Smooth muscle cell of the umbilical artery (primary cell): ENCODE measurements at places on chromosomes 7 and 10. TPM values are rescaled to one million over a fixed set of nuclear protein-coding genes. Genes with fewer than 3 reads are reported as not detected.

CRPPA gene
- 1.7 and 2.7 TPM in 2 replicates for total RNA-seq

PRSS37 gene
- not detected in 2 replicates for total RNA-seq

SLC26A4 gene
- total RNA-seq, result 0.30 and 0.46 TPM in 2 replicates

OR2A12 gene
- not detected in 2 replicates for total RNA-seq

ATP5MK gene
- 115 and 210 TPM in 2 replicates for total RNA-seq

FGL2 gene
- 0.09 and 0.30 TPM in 2 replicates for total RNA-seq

PRR15 gene
- under 0.01 and 1.2 TPM in 2 replicates for total RNA-seq

AMPH gene
- total RNA-seq, result 1.4 and 2.4 TPM in 2 replicates

HMX2 gene
- not detected in 2 replicates for total RNA-seq

H2BK1 gene
- not detected in 2 replicates for total RNA-seq

SUGCT gene
- 16.0 and 17.4 TPM in 2 replicates for total RNA-seq

PDZD7 gene
- 1.2 and 1.5 TPM in 2 replicates for total RNA-seq

ADAM12 gene
- 360 and 389 TPM in 2 replicates for total RNA-seq

SFR1 gene
- total RNA-seq, result 7.4 and 18.7 TPM in 2 replicates

SH3PXD2A gene
- total RNA-seq, result 77.4 and 113 TPM in 2 replicates

TMEM196 gene
- total RNA-seq, result not detected in 2 replicates

CHST15 gene
- total RNA-seq, result 0.30 and 0.46 TPM in 2 replicates

SEPTIN14 gene
- not detected in 2 replicates for total RNA-seq

VPS37D gene
- total RNA-seq, result 3.0 and 5.9 TPM in 2 replicates

BAMBI gene
- 9.8 and 128 TPM in 2 replicates for total RNA-seq

LIPJ gene
- total RNA-seq, result not detected in 2 replicates

TAF3 gene
- 1.8 and 2.8 TPM in 2 replicates for total RNA-seq

GDF2 gene
- not detected in 2 replicates for total RNA-seq

PLXNA4 gene
- total RNA-seq, result 2.4 and 6.5 TPM in 2 replicates

PROSER2 gene
- total RNA-seq, result 0.92 and 1.8 TPM in 2 replicates

OR6B1 gene
- not detected in 2 replicates for total RNA-seq

PILRB gene
- 10.4 and 13.5 TPM in 2 replicates for total RNA-seq

PTPRN2 gene
- total RNA-seq, result under 0.01 and 0.05 TPM in 2 replicates

FBXL13 gene
- total RNA-seq, result 2.1 and 2.3 TPM in 2 replicates

SORCS1 gene
- under 0.01 TPM in 1 of 2 replicates, not detected in the other for total RNA-seq

TMEM213 gene
- total RNA-seq, result not detected in 2 replicates

LMTK2 gene
- total RNA-seq, result 8.3 and 14.4 TPM in 2 replicates

ZNF800 gene
- 12.5 and 19.2 TPM in 2 replicates for total RNA-seq

CDC14C gene
- not detected in 2 replicates for total RNA-seq

FRAT1 gene
- 0.09 and 0.59 TPM in 2 replicates for total RNA-seq

RASA4B gene
- 0.59 and 2.5 TPM in 2 replicates for total RNA-seq

RP9 gene
- 6.5 and 7.7 TPM in 2 replicates for total RNA-seq

AGK gene
- total RNA-seq, result 23.8 and 35.0 TPM in 2 replicates

TAS2R41 gene
- total RNA-seq, result 0.14 TPM in 1 of 2 replicates, not detected in the other

MALRD1 gene
- total RNA-seq, result under 0.01 and 0.14 TPM in 2 replicates

GNAI1 gene
- 32.8 and 78.1 TPM in 2 replicates for total RNA-seq

ABCB4 gene
- 0.14 and 0.30 TPM in 2 replicates for total RNA-seq

PCLO gene
- total RNA-seq, result 0.59 and 3.0 TPM in 2 replicates

NME8 gene
- total RNA-seq, result not detected in 2 replicates

BTBD16 gene
- total RNA-seq, result not detected in 2 replicates

CCDC136 gene
- 10.7 and 11.4 TPM in 2 replicates for total RNA-seq

ATXN7L1 gene
- total RNA-seq, result 3.9 and 7.2 TPM in 2 replicates

HOXA2 gene
- total RNA-seq, result 0.30 and 0.32 TPM in 2 replicates

ASAH2 gene
- total RNA-seq, result 0.59 and 2.3 TPM in 2 replicates

HOXA3 gene
- total RNA-seq, result 3.1 and 6.8 TPM in 2 replicates

PGAM2 gene
- not detected in 2 replicates for total RNA-seq

RASSF4 gene
- total RNA-seq, result 5.9 and 7.5 TPM in 2 replicates

NPC1L1 gene
- under 0.01 TPM in 1 of 2 replicates, not detected in the other for total RNA-seq

SPAM1 gene
- not detected in 2 replicates for total RNA-seq

CDK5 gene
- 21.5 and 34.1 TPM in 2 replicates for total RNA-seq

TMEM270 gene
- total RNA-seq, result not detected in 2 replicates

GIMAP5 gene
- total RNA-seq, result not detected in 2 replicates

ANKRD30A gene
- total RNA-seq, result not detected in 2 replicates

BMS1 gene
- total RNA-seq, result 24.3 and 33.4 TPM in 2 replicates

ANKRD2 gene
- 0.74 and 0.89 TPM in 2 replicates for total RNA-seq
